ENCODE measurements at places on chromosomes 11 and 22. TPM values are rescaled to one million over a fixed set of nuclear protein-coding genes. Genes with fewer than 3 reads are reported as not detected.

DNA sequence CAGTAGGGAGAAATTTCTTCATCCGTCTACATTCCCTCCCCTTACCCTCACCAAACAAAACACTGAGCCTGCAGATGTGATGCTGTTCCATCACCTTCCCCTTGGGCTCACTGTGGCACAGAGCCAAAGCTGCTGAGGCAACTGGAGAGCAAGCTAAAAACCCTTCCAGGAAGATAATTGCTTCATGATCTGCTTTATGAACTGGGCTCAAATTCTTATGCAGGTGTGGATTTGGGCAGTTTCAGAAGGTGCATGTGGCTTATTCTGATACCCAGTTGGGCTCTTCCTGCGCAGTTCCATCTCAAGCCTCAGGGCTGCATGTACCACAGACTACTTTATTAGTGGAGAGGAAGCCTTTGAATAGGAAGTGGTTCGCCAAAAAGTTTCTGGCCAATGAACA is 58.3 kb downstream of the AAMDC start:
- DNase-seq = no peak

GRCh38 chr11:9172389-9172788 is 81.0 kb upstream of the SCUBE2 start:
- DNase-seq = no peak

- peak; percentile 30 for DNase-seq
These were observed 960 bp upstream of the CADM1 start for GRCh38 chr11:115505175-115505574.

DNA sequence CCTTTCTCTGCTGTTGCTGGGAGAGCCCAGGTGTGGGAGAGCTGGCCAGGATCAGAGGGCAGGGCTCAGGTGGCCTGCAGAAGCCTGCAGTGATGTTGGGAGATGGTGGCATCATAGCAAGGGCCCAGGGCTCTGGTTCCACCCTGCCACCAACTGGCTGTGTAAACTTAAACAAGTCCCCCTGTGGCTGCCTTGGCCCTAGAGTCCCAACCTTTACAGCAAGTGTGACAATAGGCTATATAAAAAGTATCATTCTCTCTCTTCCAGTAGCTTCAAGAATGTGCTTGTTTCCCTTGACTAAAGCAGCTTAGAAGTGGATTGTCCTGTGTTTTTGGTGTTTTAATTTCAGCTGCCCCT is 201.8 kb upstream of the E2F8 start:
- no peak for DNase-seq

- no peak for DNase-seq
These were observed 10.9 kb downstream of the BMAL1 start for GRCh38 chr11:13288375-13289029.

GRCh38 chr11:20008871-20009644 is 151.2 kb downstream of the DBX1 start:
- no peak for DNase-seq

DNA sequence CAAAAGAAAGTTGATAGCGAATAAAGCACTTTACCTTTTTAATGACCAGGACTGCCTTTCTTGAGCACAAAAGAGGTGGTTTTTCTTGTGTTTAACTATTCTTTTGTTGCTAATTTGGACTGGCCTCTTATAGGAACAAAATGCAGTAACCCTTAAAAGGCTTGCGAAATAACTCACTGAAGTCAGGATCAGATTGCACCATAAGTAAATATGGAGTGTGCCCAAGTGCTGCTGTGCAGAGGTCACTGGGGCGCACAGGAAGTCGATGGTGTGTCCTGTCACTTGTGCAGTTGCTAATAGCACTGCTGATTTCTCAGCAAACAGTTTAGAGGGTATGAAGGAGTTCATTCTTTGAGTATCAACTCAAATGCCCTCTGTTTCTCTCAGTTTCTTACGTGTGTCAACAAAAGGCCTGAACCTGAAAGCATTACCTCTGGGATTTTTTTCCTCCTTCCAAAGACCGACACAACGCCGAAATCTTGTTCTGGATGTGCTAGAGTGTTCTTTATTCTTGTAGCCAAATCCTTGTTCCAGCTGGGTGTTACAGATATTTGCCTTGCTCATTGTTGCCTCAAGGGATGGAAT is 71.3 kb downstream of the ATXN10 start:
- no peak for DNase-seq

DNA sequence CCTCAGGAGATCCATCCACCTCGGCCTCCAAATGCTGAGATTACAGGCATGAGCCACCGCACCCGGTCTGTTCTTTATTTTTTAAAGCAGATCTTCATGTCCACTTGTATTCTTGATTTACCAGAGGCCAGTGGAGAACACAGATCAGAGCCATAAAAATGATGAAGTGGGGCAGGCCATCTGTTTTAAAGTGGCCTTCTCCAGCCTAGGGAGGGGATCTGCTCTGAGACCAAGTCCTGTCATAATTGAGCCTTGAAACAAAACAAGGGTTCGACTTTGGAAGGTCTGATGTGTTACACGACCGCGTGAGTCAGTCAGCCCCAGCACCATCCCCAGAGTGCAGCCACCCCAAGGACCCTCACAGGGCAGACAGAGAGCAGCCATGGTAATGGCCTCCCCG is 27.5 kb downstream of the ABCC8 start:
- DNase-seq = no peak

DNA sequence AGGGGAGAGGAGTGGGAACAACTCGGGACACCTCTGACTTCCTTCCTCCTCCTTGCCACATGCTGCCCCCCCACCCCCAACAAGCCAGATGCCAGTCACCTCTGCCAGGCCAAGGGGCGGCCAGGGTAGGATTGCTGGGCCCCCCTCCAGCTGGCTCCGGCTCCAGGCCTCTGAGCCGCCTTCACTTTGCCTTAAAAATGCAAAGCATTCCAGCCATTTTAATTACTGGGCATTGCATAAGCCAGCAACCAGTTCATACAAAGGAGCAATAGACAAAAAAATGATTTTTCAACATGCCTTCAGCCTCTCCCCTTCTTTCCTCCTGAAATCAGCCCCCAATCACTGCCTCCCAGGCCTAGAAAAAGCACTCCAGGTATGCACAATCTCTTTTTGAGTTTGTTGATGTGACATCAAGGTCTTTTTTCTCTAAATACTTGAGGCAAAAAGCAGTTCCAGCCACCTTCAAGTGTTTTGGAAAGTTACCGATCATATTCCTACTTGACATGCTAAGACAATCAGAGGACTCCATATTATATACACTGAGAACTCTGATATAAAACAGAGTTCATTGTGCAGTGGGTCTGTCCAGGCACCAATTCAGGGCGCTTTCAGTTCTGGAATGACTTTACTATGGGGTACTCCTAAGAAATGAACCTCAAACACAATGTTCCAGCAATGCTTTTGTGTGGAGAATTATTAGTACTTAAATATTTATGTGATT is 12.4 kb upstream of the TIMP3 start:
- no peak for DNase-seq

DNA sequence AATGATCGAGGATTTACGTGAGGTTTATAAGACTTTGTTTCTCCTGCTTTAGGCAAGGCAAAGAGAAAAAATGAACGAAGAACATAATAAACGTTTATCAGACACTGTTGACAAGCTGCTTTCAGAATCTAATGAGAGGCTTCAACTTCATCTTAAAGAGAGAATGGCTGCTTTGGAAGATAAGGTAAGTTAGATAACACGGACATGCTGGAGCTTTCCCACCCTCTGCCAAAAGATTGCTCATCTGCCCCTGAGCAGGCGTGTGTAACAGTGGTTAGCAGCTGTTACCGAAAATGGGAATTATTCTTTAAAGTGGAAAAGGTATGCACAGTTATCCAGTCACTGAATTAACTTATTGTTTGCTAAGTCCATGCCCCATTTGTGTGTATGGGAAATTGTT is 62.8 kb upstream of the CTTN start:
- no peak for DNase-seq

DNA sequence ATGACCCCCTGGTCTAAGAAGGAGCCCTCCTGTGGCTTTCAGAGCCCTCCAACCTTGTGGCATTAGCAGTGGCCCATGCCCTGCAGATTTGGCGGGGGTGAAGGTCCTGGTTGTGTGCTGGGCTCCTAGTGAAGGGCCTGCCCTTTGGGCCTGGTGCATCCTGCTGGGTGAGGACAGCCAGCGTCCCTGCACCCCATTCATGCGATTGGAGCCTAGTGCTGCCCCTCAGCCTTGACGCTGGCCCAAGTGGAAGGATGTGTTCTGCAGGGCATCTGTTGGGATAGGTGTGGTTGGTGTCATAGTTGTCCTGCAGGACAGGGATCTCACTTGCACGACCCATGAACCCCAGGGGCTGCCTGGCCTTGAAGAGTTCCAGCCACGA is 28.1 kb upstream of the DGCR8 start:
- no peak for DNase-seq

DNA sequence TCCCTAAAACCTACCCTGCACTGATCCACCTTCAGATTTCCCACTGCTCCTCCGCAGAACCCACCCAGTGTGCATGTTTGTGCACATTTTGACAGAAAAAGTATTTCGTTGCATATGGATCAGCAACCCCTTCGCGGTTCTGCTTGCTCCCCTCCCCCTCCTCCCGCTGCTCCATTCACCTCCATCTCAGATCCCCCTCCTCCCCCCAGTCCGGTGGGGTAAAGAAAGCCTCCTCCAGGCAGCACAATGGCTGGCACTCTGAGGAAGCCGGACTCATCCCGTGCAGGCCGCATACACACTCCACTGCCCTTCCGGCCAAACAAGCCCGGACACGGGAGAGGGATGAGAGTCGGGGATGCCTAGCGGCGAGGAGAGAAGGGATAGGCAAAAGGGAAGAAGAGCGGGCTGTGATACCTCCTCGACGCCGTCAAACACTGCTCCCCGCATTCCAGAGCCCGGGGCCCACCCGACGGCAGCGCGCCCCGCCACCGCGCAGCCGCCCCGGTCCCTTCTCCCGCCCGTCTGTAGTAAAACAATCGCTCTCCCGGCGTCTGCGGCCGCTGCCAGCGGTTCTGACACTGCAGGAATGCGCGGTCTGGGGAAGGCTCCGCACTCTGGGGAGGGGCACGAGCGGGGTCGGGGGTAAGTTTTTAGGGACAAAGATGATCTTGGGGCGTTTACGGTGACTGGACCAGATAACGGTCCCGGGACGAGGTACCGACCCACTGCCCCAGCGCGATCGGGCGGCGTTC is 915 bp downstream of the FEZ1 start:
- DNase-seq = peak; percentile 85

GRCh38 chr11:98277251-98277912 is 743.4 kb upstream of the CNTN5 start:
- DNase-seq = no peak

GRCh38 chr11:120859552-120860295 is 164.2 kb upstream of the TBCEL start:
- no peak for DNase-seq

DNA sequence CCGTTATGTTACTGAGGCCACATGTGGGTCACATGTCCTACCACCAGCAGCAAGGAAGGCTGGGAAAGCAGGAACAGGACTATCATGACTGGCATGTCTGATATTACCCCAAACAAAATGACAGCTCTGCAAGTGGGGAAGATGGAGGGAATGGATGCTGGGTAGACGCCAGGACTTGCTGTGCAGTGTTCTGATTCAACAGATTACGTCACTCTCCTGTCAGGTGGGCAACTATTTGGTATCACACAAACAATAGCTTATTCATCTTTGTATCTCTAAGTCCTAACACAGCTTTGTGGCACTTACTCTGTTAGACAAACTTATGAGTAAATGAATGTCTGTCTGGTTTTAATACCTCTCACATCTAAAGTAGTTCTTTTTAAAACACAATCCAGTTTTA is 105.2 kb downstream of the SPON1 start:
- no peak for DNase-seq

DNA sequence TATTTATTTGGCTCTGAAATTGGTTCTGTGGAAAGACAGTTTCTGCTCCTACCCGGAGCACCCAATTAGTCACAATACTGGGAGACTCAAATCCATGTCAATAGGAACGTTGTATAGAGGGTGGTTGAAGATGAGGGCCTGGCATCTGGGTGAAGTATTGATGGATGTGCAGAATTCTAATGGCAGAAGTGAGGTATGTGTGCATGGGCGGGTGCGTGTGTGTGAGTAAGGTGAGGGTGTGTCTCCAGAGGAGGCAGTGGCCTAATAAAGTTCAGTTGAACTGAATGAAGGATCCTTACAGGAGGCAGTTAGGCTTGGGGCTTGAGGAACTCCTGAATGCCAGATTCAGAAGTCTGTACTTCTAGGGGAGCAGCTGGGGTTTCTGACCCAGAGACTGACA is 71.8 kb upstream of the B3GAT1 start:
- no peak for DNase-seq

DNA sequence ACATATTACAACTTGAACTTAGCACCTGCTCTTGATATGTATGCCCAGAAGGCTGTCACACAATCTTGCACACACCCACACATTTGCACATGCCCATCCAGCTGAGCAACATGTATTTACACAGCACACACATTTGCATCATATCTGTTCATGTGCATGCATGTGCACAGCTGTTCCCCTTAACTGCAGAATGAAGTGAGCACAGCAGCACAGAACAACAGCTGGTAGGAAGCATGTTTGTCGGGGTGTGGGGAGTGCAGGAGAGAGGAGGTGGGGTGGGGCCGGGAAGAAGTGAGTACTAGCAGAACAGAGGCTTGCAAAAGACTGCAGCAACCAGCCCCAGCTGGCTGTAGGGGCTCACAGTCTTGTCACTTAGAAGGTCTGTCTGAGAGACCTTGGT is 296.5 kb downstream of the KIRREL3 start:
- no peak for DNase-seq

- peak; percentile 47 for DNase-seq
These were observed 60.6 kb downstream of the RTL6 start for GRCh38 chr22:44437216-44438055.

DNA sequence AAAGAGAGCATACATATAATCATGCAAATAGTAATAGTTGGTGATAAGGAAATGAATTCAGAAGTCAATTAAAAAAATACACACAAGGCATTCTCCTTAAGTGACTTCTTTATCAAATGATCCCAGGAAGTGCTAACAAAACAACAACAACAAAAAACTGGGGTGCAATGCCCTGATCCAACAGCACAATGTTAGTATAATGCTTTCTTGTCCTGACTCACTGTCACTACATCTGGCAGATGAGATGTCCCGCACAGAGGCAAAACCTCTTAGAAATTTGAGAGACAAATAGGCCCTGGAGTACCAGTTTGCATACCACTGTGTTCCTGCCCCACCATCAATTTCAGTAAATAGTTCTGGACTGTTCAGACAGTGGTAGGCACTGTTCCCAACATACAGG is 11.0 kb upstream of the AMBRA1 start:
- DNase-seq = no peak

- DNase-seq = no peak
These were observed 9.1 kb downstream of the GAL3ST1 start for GRCh38 chr22:30565341-30565740.

The ASRGL1 gene
- 46.3 TPM for total RNA-seq

The WT1 gene
- total RNA-seq = 0.10 TPM

The RAG2 gene
- total RNA-seq = not detected

The FGF19 gene
- 36.7 TPM for total RNA-seq

The POU2AF3 gene
- total RNA-seq = 1.0 TPM

The OR5A1 gene
- total RNA-seq = not detected

All from H7 (cell line).